Stimulated activated CD8-positive, alpha-beta memory T cell treated with anti-CD3 and anti-CD28 coated beads, Interleukin-4, amount 100 ng/mL, for 1 hour (primary cell): ENCODE measurements at places on chromosomes 5 and 9.
A peak's percentile ranks its signal among the peaks of the same experiment; 100 is the strongest.

DNA sequence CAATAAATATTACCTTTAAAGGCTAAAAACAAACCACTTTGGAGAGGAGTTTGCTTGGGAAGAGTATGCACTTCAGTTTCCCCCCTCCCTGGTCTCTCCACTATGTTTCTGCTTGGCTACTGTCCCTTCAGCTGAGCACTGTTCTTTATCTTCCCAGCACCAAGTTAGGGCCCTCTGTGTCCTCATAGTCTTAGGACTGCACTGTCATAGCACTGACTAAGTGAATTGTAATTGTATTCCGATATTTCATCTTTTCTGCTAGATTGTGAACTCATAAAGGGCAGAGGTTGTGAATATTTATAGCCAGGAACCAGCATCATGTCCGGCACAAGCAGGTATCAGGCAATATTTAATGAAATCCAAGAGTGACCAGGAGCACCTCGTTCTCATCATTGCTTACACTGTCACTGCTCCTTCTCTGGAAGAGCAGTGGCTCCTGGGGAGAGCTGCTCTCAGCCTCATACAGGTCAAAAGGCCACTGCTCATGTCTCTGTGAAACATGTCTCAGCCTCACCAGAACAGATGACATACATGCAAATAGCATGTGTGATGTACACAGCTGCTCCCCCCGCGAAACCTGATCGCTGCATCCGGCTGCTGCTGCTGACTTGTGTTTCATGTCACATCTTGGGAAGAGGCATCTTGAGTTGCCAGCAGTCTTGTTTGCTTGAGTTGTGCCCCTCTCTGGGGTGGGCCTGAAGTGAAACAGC, 279.7 kb upstream of the MSX2 start:
- DNase-seq, result no peak

GRCh38 chr9:79763671-79764285, 192.0 kb downstream of the TLE4 start:
- no peak for DNase-seq

DNA sequence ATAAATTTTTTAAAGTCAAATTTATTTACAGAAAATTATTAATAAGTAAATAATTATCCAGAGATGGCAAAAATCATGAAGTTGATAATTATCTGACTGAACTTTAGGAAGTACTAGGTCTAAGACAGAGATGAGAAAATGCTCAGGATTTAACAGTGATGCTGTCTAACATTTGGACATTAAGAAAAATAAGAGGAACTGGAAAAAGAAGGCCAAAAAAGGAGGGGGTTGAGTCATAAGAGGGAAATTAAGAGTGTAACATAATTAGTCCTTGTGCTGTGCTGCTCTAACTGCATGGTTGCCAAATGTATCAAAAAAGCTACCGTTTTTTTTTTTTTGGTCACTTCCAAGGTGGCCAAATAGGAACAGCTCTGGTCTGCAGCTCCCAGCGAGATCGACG, 35.4 kb upstream of the TUT7 start:
- no peak for DNase-seq

- no peak for DNase-seq
These were observed 12.4 kb downstream of the GZMK start for GRCh38 chr5:55036477-55036876.

DNA sequence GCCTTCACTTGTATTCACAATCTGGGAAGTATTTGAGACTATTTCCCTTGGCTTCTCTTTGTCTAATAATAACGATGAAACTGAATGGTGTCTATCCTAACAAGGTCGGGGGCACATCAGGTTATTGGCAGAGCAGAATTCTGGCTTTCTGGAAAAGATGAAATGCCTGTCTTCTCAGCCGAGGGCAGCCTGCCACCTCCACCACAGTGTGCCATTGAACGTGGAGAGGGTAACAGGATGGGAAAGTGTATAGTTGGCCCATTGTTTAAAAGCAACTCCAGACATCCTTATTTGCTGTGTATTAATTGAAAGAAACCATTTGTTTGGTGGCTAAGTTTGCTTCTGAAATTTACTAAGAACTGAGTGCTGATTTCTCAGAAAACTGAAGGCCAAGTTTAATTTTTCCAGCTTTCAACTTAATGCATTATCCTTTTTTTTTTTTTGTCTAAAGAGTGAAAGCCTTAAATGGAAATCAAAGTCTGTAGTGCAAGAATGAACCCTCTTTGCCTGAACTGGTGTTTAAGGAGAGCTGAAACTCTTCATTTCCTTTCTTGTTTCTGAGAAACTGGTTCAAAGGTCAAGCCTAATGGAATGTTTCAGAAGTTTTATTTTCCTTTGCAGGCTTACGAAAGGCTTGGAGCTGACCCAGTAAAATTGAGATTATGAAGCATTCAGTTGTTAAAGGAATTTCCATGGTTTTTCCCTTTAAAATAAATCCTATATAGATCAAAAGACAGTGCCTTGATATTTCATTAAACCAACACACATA, 563.7 kb upstream of the DAP start:
- no peak for DNase-seq

DNA sequence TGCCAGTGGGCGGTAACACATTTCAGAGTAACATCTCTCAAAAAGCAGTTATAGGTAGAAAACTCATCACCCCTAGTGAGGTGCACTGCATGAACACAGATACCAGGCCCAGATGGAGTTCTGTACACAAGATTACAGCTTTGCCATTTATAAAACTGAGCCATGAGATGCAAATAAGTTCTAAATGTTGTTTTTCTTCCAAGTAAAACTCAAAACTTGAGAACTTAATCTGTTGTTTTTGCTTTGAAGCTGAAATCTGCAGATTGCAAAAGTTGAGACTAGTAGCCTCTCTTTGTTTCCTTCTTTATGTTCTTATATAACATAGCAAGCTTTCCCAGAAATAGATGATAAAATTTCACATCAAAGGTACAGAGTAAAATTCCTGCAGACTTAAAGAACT, 434.1 kb downstream of the PLK2 start:
- no peak for DNase-seq

DNA sequence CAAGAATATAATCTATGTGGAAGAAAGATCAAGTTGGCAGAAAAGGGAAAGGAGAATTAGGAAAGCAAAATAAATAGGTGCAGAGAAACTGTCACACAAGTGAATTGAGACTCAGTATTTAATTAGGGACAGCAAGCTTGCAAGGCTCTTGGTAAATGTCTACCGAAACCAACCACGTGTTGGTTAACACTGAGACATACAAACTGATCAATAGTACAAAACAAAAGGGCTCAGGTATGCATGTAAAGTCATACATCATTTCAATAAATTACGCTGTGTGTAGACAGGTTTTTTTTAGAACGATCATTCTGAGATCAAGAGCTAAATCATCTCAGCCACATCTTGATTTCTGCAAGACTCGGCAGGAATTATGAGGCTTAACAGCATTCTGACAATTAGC, 225.4 kb downstream of the EBF1 start:
- no peak for DNase-seq

- no peak for DNase-seq
These were observed 153.7 kb downstream of the CAVIN4 start for GRCh38 chr9:100731557-100731956.

GRCh38 chr5:147093138-147093537, 141.7 kb upstream of the STK32A start:
- no peak for DNase-seq

DNA sequence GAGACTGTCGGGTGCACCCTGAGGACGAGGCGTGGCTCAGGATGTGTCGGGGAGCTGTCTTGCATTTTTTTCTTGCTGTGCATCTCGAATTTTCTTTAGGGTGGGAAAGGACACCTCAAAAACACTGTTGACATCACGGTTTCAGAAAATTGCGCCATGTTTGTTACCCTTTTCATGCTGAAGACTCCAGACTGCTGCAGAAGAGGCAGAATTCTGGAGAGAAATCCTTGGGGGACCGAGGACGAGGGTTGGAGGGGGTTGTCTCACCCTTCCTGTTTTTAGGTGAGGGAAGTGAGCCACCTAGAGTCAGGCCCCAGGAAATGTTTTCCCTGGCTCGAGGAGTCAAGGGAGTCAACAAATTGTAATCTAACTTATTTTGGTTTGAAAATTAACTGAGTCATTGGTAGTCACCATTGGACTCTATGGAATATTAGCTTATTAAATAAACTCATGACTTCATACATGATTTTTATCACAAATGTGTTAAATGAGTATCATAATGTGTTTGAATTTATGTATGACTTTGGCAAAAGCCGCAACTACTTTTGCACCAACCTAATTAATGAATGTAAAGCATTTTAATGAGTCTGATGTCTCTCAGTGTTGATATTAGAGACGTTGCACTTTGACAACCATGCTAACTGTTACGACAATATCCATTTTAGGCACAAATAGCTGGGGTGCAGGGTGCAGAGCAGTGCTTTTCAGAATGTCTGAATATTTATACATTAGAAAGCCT, 724 bp upstream of the LYSMD3 start:
- peak; percentile 22 for DNase-seq

GRCh38 chr5:72107901-72108201, 576 bp downstream of the MAP1B start:
- DNase-seq, result no peak

- DNase-seq, result no peak
These were observed 186.1 kb downstream of the C9orf152 start for GRCh38 chr9:110021891-110022290.

GRCh38 chr9:26471261-26471660, 421.3 kb downstream of the CAAP1 start:
- DNase-seq, result no peak

DNA sequence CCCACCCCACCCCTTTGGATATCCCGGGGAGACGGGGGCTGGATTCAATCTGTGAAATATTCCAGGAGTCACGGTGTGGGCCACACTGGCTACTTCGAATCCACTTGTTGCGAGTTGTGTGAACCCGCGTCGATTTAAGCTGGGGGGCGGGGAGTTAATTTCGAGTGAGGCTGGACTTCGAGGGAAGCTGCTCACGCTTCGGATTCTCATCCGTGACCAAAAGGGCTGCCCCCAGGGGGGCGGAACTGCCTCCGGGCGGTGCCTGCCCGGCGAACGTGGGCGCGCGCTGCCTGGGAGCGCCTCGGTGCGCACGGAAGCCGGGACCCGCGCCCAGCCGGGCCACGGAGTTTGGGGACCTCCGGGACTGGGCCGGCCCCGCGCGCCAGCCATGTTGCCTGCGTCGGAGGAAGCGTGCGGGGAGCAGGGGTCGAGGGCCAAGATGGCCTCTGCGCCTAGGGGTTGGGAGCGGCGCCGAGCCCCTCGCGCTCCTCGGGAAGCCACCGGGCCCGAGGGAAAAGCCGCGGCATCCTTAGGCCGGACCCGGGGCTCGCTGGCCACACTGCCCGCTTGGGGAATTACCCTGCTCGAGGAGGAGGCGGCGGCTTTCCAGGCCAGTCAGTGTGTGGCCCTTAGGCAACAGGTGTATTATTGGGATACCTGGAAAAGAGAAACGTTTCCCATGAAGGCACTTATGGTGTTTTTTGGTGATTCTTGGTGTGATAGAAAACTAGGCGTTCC, 975 bp downstream of the OCLN start:
- no peak for DNase-seq

GRCh38 chr5:78985725-78986223, 664 bp upstream of the ARSB start:
- no peak for DNase-seq

GRCh38 chr5:1777281-1778137, 22.1 kb downstream of the MRPL36 start:
- no peak for DNase-seq

DNA sequence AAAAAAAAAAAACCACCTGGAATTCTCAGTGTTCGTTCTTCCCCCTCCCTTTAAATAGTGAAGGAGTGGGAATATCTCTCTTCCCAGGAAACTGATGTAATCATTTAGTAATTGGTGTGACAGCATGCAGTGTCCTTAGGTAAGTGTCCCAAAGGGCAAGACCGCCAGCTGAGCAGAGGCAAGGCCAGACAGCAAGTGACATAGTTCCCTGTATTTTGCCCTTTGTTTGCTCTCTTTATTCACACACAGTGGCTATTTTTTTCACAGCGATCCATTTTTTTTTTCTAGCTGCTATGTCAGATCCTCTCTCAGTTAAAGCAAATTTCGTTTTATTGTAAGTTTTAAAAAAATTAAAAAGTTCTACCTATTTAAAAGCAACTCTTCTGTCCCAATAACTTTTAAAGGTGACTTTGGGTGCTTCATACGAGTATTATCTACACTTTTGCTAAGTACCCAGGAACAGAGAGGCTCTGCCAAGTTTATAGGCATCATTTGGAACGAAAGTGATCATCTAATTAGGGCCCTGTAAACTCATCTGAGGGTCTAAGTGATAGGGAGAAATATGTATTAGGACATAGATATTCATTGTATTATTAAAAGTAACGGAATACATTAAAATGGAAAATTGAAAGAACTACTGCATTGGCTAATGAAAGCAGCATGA, 98.2 kb upstream of the ALDH1A1 start:
- DNase-seq, result no peak

DNA sequence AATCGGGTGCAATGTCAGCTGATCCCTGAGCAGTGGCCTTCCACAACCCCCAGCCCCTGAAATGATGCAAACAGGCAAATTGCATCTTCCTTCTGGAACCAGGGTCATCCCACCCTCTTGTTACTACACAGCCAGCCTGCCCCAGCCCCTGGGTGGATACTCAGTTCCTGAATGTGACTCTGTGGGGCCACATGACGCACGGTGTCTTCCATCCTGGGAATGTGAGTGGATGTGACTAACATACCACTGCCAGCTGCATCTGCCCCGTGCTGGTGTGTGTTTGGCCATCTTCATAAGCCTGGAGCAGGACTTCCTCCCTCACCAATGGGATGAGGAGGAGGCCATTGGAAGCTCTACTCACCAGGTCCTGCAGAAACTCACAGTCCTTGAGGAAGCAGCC, 257.9 kb upstream of the ADAMTS16 start:
- DNase-seq, result no peak

DNA sequence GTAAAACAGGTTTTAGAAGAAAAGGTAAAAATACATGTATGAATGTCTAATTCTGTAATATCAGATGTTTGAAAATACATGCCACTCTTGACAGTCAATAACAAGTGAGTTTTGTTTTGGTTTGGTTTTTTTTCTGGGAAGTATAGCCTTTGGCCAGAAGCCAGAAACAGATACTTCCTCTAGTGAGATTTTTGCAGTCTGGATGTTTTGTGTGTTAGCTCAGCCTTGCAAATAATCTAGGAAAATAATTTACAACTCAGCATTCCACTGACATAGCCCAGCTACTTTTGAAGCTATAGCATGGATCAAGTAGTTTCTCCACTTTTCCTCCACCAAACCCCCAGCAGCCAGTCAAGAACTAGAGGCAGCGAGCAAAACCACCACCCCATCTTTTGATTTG, 56.7 kb downstream of the SLC1A1 start:
- no peak for DNase-seq

DNA sequence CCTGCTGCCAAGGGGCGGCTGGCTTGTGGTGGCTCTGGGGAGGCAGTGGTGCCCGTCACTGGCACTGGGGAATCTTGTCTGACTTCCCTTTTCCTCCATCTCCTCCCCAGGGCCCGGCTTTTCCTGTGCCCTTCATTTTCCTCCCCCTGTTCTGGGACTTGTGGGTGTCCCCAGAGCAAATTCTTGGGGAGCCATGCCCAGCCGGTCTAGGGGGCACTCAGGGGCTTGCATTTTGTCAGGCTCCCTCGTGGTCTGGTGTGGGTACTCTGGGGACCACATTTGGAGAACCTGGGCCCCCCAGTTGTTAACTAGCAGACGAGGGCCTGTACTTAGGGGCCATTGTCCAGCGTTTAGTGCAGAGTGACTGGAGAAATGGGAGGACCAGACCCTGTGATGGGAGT, 105.2 kb upstream of the IER5L start:
- no peak for DNase-seq
